ENCODE measurements at places on chromosomes 2 and 18.
A peak's percentile ranks its signal among the peaks of the same experiment; 100 is the strongest.

GRCh38 chr2:234796045-234796591, 155.7 kb upstream of the SH3BP4 start:
- DNase-seq, result no peak

DNA sequence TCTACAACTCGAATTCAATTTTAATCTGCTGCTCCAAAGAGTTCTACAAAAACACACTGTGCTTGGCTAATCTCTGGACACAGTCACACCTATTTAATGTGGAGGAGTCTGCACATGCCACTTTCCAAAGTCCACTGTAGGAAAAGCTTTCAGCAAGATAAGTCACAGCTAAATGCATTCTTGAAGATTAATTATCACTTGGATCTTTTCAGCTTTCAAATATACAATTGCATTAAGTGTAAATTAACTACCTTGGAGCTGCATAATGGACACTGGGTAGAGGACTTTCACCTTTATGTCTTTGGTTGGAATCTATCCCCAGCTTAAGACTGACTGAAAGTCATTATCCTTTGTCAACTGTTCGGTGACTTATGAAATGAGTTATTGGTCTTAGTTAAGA, 565.1 kb downstream of the PIK3C3 start:
- DNase-seq, result no peak

DNA sequence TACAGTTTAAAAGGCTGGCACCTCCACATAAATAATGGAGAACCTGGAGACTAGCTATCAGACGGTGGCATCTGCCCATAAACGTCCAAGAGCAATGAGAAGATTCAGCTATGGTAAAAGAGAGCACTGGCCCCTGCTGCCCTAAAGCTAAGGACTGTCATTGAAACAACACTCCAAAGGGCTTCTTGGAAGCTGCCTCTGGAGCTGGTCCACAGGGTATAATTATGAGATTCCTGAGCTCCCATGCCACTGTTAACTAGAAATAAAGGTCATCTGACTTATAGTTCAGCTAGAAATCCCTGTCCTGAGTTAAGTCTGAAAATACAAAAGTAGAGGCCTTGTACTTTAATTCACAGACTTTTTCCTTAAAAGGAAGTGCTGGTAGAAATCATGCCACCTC, 39.9 kb upstream of the RBMS1 start:
- no peak for DNase-seq

GRCh38 chr2:143776526-143777297, 647.5 kb downstream of the ARHGAP15 start:
- DNase-seq, result peak; percentile 70

DNA sequence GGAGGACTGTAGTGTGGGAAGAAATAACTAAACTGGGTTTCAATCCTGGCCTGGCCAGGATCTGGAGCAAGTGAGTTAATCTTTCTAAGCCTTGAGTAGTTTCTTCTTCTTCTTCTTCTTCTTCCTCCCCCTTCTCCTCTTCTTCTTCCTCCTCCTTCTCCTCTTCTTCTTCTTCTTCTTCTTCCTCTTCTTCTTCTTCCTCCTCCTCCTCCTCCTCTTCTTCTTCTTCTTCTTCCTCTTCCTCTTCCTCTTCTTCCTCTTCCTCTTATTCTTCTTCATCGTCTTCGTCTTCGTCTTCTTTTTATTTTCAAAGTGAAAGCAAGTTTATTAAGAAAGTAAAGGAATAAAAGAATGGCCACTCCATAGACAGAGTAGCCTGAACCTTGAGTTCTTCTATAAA, 6.5 kb upstream of the IL1RN start:
- DNase-seq, result no peak

DNA sequence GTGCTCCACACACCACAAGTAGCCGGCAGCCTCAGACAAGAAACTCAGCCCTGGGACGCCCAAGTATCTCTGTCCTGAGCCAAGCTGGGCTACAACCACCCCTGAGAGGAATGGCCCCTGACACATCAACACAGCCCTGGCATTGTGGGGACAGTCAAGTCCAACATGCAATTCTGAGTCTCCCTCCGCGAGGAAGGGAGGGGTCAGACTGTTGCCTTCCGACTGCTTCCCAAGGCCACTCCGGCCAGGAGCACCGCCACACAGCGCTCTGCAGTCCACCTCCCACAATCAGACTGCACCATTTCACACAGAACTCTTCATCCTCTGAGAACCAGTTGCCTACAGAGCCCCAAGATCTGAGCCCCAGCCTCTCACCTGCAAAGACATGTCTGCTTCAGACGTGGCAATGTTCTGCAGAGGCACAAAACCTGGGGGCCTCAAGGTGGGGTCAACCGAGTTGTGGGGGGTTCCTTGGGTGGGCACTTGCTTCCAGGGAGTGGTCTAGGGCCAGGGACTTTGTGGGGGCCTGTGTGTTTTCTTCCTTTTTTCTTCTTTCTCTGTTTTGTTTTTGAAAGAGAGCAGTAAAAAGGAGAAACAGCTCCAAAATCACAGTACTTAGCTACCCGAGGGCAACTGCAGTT, 76.7 kb upstream of the SALL3 start:
- no peak for DNase-seq

- DNase-seq, result peak; percentile 58
These were observed 676.1 kb downstream of the RNF144A start for GRCh38 chr2:7593360-7593759.

DNA sequence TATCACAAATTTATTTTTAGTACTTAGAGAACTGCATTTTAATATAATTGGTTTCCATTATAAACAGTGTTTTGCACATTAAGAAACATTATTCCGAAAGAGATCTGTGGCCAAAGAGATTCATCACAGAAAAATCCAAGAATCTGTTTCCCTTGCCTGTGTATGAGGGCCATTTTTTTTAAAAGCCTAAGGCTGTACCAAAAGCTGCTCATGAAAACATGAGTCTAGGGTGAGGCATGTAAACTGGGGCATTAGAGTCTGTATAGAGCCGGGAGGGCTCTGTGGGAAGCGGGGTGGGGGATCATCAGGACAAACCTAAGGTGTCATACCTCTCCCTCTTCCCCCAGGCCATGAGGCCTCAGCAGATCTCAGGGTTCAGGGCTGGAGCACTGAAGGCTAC, 223.8 kb downstream of the FBXO15 start:
- DNase-seq, result no peak

GRCh38 chr18:3207565-3207964, 12.2 kb downstream of the MYOM1 start:
- no peak for DNase-seq

DNA sequence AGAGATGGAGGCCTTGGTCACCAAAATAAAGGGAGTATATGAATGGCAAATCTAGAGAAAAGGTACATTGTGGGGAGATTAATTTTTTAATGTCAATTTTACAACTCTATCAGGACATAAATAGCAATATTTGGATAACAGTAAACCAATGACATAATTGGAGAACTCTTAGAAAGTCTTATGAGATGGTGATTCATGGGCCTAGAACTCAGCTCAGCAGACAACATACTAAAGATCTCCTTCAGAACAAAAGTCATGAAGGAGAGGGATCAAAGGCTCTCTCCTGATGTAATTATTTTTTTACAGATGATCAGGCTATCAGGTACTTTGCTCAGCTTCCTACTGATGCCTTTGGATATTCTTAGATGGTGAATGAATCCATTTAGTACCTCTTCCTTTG, 90.0 kb downstream of the CRACDL start:
- DNase-seq, result no peak

GRCh38 chr2:62727876-62728566, 22.5 kb downstream of the EHBP1 start:
- DNase-seq, result no peak

DNA sequence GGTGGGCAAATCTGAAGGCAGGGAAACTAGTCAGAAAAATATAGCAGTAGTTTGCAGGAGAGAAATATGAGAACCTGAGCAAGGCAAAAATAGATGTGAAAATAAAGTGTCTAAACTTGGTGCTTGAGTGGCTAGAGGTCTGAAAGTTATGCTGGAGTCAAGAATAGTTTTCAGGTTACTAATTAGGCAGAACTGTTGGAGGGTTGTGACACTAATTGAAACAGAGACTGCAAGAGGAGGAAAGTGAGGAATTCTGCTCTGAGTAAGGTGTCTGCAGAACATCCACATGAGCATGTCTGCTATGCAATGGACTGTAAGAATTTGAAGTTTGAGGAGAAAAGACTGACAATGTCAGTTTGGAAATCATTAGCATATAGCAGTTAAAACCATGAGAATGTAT, 444.0 kb upstream of the LRRTM1 start:
- no peak for DNase-seq

DNA sequence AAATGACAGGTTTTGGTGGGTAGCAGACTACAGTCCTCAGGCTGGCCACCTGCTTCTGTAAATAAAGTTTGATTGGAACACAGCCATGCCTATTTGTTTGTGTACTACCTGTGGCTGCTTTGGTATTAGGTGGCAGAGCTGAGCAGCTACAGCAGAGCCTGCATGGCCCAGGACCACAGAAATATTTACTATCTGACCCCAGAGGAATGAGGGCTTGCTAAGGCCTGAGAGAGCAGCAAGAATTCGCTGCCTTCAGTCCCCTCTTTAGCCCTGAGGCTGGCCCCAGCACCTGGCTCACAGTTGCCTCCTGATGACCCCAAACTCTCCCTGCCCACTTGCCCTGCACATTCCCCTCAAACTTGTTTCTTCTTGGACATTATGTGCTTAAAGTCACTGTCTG, 32.5 kb downstream of the POLR1A start:
- no peak for DNase-seq

DNA sequence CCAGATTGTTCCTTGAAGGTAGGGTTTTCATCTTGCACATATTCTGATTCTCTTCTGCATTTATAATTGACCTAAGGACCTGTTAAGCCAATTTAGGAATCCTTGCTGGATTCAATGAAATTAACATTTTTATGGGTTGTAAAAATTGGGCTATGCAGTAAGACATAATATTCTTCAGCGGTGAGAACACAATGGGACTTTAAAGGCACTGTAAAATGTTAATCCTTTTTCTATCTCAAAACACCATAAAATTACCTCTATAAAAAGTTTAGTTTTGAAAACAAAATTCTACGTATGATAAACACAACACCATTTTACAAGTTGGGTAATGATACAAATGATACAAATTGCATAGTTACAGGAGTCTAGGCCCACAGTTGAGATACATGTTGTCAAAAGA, 169.2 kb upstream of the DTNA start:
- DNase-seq, result no peak

DNA sequence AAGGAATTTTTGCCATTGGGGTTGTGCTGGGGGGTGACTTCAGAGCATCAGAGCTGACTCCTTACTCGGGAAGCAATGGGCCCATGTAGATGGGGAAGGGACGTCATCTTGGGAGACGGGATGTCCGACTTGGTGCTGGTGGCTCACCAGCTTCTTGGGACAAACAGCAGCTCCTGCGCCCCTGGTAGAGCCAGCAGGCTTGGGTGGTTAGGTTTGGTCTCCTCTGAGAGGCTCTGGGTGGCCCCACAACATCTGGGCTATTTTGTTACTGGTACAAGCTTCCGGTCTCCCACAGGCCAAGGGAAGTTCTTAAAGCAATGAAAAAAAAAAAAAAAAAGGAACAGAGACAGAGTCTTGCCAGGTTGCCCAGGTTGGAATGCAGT, 1.8 kb downstream of the NGEF start:
- no peak for DNase-seq

- peak; percentile 60 for DNase-seq
These were observed 113.8 kb downstream of the SH3RF3 start for GRCh38 chr2:109242654-109243331.

DNA sequence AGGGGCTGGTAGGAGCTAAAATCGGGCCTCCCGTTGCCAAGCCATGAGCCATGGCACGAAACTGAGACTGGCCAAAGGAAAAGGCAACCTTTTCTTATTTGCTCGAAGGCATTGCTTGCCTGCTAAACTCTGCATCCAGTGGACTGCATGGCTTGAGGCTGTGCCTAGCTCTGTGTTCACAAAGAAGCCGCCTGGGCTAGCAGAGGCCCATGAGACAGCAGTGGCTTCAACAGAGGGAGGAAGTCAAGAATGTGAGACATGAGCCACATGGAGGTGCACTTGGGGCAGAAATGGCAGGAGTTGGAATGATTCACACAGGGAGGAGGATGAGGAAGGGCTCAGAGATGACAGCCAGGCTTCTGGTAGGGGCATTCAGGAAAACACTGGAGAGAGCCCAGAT, 33.5 kb downstream of the TPRKB start:
- no peak for DNase-seq

- DNase-seq, result peak; percentile 94
These were observed 39.7 kb downstream of the RDH14 start for GRCh38 chr2:18520451-18521425.

DNA sequence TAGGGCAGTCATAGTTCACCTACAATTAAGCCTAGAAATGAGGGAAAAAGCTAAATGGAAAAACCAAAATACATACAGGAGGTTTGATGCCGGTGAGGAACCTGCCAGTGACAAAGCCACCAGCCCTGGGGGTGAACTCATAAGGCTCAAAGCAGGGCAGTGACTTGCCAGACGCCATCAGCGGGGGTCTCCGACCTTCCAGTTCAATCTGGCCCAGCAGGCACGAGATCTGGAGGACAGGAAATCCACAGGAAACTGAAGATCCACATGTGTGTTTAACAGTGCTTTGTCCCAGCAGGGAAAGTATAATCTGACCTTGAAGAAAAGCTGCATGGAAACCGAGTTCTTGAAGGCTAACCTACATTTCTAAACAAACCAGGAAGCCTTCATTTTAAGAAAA, 60.1 kb downstream of the POLR1A start:
- no peak for DNase-seq

DNA sequence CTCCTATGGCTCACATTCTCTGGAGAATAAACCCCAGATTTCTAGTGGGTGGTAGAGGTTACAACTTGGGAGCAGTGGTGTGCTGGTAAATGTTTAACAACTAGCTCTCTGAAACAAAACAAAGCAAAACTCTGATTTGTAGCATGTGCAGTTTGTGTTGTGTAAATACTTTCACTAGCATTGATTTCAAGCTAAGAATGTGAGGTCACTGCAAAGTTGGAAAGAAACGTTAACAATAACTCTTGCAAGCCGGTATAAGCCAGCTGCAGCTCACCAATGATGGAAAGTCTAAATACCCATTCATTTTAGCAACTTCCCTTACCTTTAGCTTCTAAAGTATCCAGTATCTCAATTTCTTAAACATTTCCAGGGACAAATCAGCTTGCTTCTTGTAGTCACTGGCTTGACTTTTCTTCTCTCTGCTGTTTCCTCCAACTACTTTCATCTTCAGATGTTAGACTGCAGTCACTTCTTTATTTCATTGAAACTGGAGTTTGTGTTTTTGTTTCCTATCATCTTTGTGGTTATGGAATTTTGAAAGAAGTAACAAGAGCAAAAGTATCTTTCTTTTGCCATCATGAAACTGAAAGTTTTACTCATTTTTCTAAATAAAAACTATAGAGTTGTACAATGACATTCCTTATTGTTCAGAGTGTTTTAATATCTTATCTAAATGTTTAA, 140.2 kb downstream of the PLCL1 start:
- DNase-seq, result peak; percentile 15

Measured in lung (tissue), 17 donors.